Activated T-helper 1 cell treated with anti-CD3 and anti-CD28 coated beads, Interleukin-12 subunit alpha, Interleukin-12 subunit beta, Interleukin-2, Interleukin-4 antibody, amounts not matched to agents 30 ng/mL and 10 ng/mL and 1 ng/mL, durations not matched to agents 14 hours and 24 hours and 36 hours (primary cell): ENCODE measurements at places on chromosomes 2 and 18. TPM values are rescaled to one million over a fixed set of nuclear protein-coding genes. Genes with fewer than 3 reads are reported as not detected.

DNA sequence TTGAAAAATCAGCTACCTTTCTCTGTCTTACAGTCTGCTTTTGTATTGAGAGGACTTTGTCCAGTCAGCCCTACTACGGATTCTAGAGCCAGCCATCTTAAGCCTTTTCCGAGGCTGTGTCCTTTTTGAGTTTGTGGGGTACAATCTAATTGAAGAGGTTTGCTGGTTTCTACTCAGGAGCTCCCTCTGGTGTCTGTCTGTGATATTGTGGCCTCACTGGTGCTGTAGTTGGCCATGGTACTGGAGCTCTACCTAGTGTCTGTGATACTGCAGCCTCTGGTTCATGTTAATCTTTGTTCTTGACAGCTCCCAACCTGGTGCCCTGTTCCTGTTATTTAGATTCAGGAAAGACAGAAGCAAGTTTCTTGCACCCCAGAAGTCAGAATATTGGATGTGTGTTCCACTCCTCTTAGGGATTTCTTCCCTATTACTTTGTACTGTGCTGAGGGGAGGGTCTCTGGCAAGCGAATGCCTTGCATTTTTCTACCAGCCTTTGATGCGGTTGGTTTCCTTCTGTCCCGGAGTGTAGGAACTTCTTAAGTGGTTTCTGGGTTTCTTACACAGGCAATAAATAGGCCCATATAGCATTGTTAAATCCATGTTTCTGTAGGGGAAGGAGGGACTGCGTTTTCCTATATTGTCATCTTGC, 78.5 kb downstream of the ACSL3 start:
- DNase-seq: peak; percentile 55
- H3K27me3 ChIP-seq: no peaks in the 10 kb centered on the region
- H3K4me3 ChIP-seq: no peak overlapping the region
- peaks cover 13% of the 10 kb centered on the region for H3K4me1 ChIP-seq
- H3K36me3 ChIP-seq: peaks cover 23% of the 10 kb centered on the region

DNA sequence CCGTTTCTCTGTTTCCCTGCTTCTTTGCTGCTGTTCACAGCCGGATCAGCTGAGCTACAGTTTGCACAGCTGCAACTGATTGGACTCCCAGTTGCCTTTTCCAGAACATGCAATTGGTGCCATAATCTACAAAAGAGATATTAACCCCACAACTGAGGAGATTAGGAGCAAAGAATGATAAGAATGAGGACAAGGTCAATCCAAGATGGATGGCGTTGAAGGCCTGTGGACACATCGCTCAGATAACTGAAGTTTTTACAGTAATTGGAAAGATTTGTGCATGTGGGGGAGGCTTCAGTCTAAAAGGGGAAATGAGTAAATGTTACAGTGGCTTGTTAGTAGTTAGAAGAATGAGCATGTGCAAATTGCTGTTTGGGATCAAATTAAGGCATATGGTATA, 263.2 kb downstream of the TGIF1 start:
- DNase-seq: no peak
- H3K36me3 ChIP-seq: no peaks in the 10 kb centered on the region
- no peak overlapping the region for H3K4me3 ChIP-seq
- H3K4me1 ChIP-seq: peaks cover 5% of the 10 kb centered on the region
- H3K27me3 ChIP-seq: peaks cover 17% of the 10 kb centered on the region

DNA sequence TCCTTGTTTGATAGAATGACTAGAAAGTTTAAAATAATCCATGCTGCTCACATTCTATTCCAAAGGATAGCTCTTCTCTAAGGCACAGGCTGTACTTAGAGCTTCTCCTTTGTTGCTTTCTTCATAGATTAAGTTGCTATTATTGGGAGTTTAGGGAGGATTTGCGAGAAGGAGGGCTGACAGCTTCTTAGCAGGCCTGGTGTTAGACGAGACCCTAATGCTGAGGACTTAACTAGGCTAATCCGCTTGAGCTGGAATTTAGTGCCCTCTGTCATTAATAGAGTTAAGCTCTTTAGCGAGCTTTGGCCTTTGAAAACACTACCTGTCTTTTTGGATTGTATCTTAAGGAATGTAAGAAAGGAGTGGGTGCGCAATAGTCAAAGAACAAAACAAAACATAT, 81.3 kb downstream of the MOGAT1 start:
- H3K27me3 ChIP-seq: peaks cover 7% of the 10 kb centered on the region
- H3K4me1 ChIP-seq: peaks cover 12% of the 10 kb centered on the region
- no peak for DNase-seq

COX5B gene
- 228 and 241 TPM in 2 replicates for total RNA-seq
